Occipital lobe (tissue), 3 donors: ENCODE measurements at places on chromosomes 5 and 9. TPM values are rescaled to one million over a fixed set of nuclear protein-coding genes. Genes with fewer than 3 reads are reported as not detected.

The ACOT12 gene
- 2.8 TPM for total RNA-seq

The CA9 gene
- 0.78 TPM for total RNA-seq

DNA sequence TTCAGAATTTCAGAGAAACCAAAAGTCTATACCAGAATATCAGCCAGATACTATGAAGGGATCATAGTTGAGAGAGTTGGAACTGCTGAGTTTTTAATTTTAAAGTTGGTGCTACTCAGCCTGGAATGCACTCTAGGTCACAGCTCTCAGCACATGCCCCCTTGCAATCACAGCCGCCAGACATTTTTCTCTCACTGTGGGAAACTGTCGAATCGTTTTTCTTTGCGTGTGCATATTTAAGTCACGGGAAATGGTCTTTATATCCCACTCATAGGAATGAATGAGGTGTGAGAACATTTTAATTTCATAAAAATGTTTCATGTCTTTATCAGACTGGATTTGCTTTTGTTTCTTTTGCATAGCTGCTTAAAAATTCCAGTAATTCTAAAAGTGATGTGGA, 12.2 kb upstream of the SPDL1 start:
- DNase-seq = no peak

GRCh38 chr5:16902846-16903245, 33.2 kb downstream of the MYO10 start:
- no peak for DNase-seq
